ENCODE measurements at places on chromosomes 13 and 19.

DNA sequence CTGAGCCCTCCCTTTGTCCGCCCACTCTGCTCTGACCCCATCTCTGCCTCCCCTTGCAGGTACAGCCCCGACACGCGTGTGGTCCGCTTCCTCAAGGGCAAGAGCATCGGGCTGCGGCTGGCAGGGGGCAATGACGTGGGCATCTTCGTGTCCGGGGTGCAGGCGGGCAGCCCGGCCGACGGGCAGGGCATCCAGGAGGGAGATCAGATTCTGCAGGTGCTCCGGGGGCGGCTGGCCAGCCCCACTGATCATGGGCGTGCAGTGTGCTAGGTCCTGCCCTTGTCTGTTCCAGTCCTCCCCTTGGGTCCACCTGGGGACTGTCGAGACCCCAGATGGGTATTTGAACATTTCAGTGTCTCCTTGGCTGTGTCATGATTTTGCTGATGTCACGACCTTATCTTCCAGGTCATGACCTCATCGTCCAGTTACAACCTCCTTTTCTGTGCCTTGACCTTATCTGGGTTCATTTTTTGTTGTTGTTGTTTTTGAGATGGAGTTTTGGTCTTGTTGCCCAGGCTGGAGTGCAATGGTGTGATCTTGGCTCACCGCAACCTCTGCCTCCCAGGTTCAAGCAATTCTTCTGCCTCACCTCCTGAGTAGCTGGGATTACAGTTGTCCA lies 25.3 kb downstream of the APBA3 start:
- DNase-seq: no peak

DNA sequence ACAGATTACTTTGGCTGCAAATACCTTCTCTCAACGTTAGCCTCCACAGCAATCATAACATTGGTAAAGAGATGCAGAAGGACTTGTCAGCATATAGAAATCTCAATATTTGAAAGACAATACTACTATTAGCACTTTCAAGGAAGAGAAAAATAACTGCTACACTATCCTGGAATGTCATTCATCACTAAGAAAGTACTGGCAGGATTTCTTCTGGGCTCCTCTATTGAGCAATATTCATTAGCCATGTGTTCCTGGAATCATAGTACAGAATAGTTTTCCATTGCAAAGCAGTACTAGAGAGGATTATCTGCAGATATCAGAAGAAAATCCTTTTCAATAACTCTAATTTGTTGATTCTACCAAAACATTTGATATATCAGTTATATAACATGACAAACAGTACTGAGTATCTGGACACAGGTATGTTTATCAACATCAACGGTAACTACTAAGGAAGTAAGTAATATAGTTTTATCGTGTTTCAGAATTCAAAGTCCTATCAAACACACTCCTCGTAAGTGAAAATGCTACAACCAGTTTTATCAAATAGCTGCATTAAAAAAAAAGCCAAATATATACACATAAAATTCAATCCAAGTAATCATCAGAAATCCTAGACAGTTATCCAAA lies 27.3 kb downstream of the INTS6 start:
- no peak for DNase-seq

GRCh38 chr13:67736646-67737420 lies 506.7 kb upstream of the PCDH9 start:
- no peak for DNase-seq

DNA sequence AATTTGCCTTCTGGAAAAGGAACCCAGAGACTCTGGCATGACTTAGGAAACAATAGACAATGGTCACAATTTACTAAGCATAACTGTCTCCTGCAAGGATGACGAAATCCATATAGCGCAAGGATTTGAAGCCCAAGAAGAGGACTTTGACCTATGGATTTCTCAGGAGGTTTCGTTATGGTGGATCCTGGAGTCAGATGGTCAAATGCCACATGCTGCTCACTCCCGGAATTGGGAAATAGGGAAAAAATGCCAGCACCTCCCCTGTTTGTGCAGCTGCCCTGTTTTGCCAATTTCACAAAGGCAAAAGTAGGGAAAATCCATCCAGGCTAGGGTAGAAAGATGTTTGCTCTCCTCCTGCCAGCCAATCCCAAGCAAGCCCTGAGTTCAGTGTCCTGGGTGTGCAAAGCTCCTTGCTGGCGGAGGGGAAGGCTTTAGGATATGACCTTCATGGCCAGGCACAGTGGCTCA lies 23.4 kb downstream of the RDH8 start:
- no peak for DNase-seq

Measured in activated CD4-positive, alpha-beta T cell treated with anti-CD3 and anti-CD28 coated beads, Interleukin-2, Interleukin-6, amounts not matched to agents 100 ng/mL and 50 ng/mL, durations not matched to agents 16 hours and 8 hours (primary cell).